Activated naive CD4-positive, alpha-beta T cell treated with anti-CD3 and anti-CD28 coated beads, Interleukin-2, amount 50 U/mL, for 16 hours (primary cell): ENCODE measurements at places on chromosomes 13 and 19.

GRCh38 chr13:20566468-20566897 is 474 bp upstream of the IFT88 start:
- DNase-seq = no peak

DNA sequence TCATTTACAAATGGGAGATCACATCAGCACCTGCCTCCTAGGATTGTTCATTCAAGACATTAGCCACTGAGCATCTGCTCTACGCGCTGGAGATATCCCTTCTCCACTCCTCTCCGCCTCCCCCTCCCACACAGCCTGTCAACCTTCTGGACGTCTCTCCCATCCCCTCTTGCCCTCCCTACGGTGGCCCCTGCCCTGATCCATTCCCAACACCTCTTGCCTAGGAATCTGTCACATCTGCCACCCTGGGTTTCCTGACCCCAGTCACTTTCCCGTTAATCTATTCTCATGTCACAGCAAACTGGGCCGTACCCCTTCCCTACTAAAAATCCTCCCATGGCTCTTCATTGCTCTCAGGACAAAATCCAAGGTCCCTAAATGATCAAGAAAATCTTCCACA is 10.3 kb downstream of the DYRK1B start:
- no peak for DNase-seq

GRCh38 chr13:52793515-52794061 is 54.0 kb upstream of the CNMD start:
- no peak for DNase-seq

- DNase-seq = no peak
These were observed 13.7 kb upstream of the GPR183 start for GRCh38 chr13:99320693-99321481.

DNA sequence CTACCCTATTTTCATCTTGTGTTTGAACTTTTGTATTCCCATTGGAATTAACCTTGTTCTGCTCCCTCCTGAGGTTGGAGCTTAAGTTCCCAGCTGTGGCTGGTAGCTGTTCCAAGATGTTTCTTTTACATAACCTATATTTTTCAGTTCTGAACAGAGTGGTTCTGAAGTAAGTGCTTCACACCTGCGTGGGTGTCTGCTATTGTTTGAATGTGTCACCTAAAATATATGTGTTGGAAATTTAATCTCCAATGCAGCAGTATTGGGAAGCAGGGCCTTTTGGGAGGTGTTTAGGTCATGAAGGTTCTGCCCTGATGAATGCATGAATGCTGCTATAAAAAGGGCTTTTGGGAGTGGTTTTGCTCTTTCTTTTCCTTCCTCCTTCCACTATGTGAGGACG is 123.8 kb downstream of the LACC1 start:
- no peak for DNase-seq

- no peak for DNase-seq
These were observed 124.0 kb downstream of the STOML3 start for GRCh38 chr13:38866649-38867048.

GRCh38 chr13:49450105-49450819 is 6.2 kb downstream of the SETDB2 start:
- no peak for DNase-seq

DNA sequence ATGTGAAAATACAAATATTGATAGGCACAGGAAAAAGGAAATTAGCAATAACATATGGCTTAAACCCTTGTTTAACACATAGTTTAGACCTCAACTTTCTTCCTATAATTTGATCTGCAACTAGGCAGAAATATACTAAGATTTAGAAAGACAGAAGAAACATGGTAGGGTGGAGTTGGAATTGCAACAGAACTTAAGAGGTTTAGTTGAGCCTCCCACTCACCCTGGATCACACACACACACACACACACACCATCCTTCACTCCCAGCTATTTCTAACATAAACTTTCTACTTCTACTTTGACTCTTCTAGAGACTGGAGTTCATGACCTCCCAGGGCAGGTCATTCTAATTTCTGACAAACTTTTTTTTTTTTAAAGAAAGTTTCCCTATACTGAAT is 47.4 kb downstream of the FLT3 start:
- DNase-seq = no peak

- DNase-seq = no peak
These were observed 34.6 kb downstream of the SLC15A1 start for GRCh38 chr13:98717891-98718290.

DNA sequence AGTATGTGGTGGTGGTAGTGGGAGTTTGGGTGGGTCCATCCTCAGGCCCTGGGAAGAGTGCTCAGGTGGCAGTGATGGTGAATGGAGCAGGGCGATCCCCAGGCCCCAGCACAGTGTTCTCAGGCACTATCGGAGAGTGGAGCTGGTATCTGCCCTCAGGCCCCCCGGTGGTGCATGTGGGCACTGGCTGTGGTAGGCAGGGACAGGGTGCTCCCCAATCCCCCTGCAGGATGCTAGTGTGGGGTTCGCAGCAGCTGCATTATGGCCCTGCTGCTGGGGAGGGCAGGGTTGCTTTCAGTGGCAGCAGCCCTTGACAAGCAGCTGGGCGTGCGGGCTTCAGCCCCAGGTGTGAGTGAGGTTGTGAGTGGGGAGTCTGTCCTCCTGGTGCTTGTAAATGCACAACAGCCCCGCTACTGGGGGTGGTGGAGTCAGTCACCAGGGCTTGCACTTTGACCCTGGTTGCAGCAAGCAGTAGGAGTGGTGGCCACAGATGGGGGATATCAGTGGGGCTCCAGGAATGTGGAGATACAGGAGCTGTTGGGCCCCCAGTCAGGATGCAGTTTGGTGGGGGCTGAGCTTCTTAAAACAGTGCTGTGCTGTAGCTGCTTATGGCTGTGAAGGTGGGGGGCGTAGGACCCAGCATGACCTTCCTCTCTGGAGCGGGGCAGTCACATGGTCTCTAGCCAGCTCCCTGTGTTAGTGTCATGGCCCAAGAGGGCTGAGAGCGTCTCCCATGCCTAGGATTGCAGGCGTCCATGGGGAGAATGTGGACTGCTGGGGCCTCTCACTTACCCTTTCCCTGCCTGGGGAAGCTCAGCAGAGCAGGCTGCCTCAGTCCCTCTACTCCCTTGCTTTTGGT is 38.7 kb upstream of the ARHGEF7 start:
- no peak for DNase-seq

- no peak for DNase-seq
These were observed 5.9 kb downstream of the ANGPTL6 start for GRCh38 chr19:10096615-10096963.

- no peak for DNase-seq
These were observed 647.2 kb upstream of the KLHL1 start for GRCh38 chr13:70755456-70755855.
